H9 (cell line): ENCODE measurements at places on chromosomes 5 and 9.

- H3K27me3 ChIP-seq = no peaks in the 10 kb centered on the region
- no peak overlapping the region for H3K27ac ChIP-seq
- no peak for DNase-seq
- H3K4me3 ChIP-seq = no peak overlapping the region
- H3K36me3 ChIP-seq = peaks cover 6% of the 10 kb centered on the region; the same call in 1 of the 2 replicates
These were observed 5.4 kb downstream of the SNX2 start for GRCh38 chr5:122780296-122780695.

DNA sequence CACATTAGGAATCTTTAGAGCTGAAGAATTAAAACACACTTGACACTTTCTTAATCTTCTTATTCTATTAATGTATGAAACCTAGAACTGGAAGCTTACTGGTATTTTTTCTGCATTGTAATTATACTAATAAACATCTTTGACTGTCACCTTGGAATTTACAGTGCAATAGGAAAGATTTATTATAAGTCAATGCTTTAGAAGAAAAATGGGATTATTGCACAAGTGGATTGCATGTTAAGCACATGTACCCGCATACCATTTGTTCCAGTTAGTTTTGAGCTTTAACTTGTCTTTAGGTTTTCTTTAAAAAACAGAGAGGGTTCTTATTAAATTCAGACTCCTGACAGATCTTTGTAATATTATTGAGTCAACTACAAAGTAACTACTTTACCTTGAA lies 278.5 kb downstream of the CCDC171 start:
- H3K27ac ChIP-seq = no peak overlapping the region
- no peak for DNase-seq
- H3K36me3 ChIP-seq = no peaks in the 10 kb centered on the region
- no peak overlapping the region for H3K4me3 ChIP-seq
- no peaks in the 10 kb centered on the region for H3K4me1 ChIP-seq

DNA sequence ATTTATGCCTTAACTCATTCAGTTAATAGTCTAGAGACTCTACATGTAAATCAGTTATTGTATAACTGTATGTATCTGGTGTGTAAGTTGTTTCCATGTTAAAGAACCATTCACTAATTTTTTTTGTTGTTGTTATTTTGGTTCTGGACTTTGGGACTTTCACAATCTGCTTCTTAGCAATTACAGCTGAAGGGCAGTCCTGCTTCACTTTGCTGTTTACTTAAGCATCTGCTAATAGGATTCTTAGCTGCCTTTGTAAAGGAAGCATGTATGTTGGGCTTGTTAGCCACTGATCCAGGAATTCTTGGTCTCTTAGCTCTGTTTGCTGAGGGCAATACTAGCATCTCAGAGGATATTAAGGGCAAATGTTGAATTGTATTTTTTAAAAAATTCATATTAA lies 97.0 kb downstream of the FOCAD start:
- H3K4me3 ChIP-seq = no peak overlapping the region
- DNase-seq = no peak
- peaks cover 4% of the 10 kb centered on the region; the same call in 1 of the 2 replicates for H3K4me1 ChIP-seq
- no peaks in the 10 kb centered on the region for H3K27me3 ChIP-seq

GRCh38 chr9:131096269-131097125 lies at the start of gene AIF1L:
AIF1L (plus strand) TSS chr9:131096531; CDS start chr9:131096630, 99 bp downstream.
- DNase-seq = peak; percentile 94
- peak within 1 kb of the TSS; percentile 82 for H3K4me3 ChIP-seq
- H3K4me1 ChIP-seq = peaks cover 14% of the 10 kb centered on the region; the same call in 1 of the 2 replicates
- no peak within 1 kb of the TSS for H3K27ac ChIP-seq
- H3K36me3 ChIP-seq = peaks cover 9% of the 10 kb centered on the region; the same call in 2 of the 3 replicates

DNA sequence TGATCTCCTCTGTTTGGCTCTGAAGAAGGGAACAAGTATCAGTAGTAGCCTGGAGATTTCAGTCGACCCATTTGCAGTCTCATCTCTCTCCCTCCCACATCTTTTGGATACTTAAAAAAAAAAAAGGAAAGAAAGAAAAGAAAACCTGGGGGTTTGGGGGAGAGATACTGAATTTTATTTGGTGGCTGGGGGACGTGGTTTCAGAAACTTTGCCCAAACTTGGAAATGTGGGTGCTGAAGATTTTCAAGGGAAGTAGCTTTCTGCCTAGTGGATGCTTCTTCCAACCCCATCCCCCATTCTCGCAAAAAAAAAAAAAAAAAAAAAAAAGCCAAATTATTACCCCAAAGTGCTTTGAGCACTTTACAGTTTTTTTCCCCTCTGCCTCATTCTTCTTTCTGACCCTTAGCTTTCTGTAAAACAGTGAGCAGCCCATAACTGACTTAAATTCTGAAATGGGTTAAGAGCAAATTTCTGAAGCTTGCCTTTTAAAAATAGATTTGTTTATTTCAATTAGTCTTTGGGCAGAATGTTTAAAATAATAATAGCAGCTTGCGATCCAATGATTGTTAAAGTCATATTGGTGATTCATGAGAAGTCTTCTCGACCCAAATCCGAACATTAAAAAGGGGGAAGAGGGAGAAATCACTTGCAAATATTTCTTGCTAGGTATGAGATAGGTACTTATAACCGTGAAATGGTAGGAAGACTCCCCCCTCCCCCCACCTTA lies 894 bp downstream of the FST start:
- peaks cover 5% of the 10 kb centered on the region; the same call in 1 of the 2 replicates for H3K4me1 ChIP-seq
- H3K27me3 ChIP-seq = no peaks in the 10 kb centered on the region
- no peak for DNase-seq
- peaks cover 19% of the 10 kb centered on the region; the same call in 2 of the 3 replicates for H3K36me3 ChIP-seq

GRCh38 chr5:175821790-175822211 lies 49.6 kb upstream of the CPLX2 start:
- H3K36me3 ChIP-seq = no peaks in the 10 kb centered on the region; the same call in 1 of the 3 replicates
- no peaks in the 10 kb centered on the region for H3K27me3 ChIP-seq
- H3K4me3 ChIP-seq = no peak overlapping the region

- no peak overlapping the region for H3K27ac ChIP-seq
- H3K36me3 ChIP-seq = no peaks in the 10 kb centered on the region
- no peaks in the 10 kb centered on the region for H3K27me3 ChIP-seq
- H3K4me3 ChIP-seq = no peak overlapping the region
- H3K4me1 ChIP-seq = no peaks in the 10 kb centered on the region
These were observed 161.9 kb upstream of the HMHB1 start for GRCh38 chr5:143649937-143650621.

DNA sequence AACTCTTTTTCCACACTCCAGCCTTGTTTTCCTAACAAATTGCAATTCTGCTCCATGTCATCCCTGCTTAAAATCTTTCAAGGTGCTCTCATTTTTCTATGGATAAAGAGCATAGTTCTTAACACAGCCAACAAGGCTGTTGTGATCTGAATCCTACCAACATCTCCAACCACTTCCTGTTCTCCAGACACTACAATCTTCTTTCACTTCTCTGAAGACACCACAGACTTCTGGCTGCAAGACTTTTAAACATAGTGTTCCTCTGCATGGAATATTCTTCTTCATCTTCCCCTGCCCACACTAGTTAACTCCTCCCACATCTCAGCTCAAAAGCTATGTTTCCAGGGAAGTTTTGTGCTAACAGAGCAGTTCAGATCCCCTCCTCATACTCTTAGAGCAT lies 404.8 kb downstream of the MAN2A1 start:
- no peak for DNase-seq
- H3K27ac ChIP-seq = no peak overlapping the region
- H3K4me3 ChIP-seq = no peak overlapping the region

DNA sequence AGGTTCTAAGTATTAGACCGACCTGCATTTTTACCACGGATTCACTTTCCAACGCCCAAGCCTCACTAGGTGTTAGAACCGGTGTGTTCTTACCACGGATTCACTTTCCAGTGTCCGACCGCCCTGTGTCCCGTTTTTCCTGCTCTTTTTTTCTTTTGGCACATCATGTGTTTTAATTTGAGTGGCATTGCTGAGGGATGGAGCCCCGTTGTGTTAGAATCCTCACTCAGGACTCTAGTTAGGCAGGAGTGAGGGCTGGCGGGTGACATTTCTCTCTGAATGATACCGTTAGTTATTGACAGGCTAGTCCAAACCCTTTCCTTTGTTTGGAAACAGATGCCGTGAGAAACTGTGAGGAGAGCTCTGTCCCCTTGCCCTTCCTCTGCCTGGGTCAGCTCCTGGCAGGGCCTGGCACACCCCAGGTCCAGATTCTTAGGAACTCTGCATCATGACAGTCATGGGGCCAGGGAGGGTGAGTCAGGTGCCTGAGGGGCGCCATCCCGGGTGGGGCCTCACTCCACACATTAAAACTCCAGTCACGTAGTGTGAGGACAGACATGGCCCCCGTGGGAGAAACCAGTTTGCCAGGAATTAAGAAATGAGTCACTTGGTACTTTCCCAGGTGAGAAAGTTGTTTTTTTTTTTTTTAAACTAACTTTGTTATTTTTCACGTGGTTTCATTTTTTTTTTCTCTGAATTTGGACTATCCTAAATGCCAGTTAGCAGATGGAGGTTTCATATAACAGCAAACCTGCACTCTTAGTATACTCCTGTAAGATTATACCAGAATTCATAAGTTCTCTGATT lies 15.8 kb downstream of the EXOC3 start:
- H3K36me3 ChIP-seq = peaks cover 67% of the 10 kb centered on the region
- H3K27ac ChIP-seq = no peak overlapping the region
- H3K27me3 ChIP-seq = no peaks in the 10 kb centered on the region
- peak; percentile 6 for DNase-seq
- H3K4me1 ChIP-seq = no peaks in the 10 kb centered on the region; the same call in 1 of the 2 replicates
- H3K4me3 ChIP-seq = no peak overlapping the region

DNA sequence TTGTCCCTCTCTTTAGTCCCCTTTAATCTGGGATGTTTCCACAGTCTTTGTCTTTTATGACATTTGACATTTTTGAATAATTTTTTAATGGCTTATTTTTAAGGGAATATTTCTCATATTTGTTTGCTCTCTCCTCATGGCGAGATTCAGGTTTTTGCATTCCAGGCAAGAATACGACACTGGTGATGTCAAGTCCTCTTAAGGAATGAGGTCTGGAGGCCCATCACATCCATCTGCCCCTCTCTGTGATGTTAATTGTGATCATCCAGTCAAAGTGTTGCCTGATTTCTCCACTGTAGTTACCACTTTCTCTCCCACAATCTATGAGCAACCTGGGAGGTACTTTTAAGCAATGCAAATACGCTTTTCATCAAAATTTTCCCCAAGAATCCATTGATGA lies 193.2 kb downstream of the MAST4 start:
- H3K4me3 ChIP-seq = no peak overlapping the region

DNA sequence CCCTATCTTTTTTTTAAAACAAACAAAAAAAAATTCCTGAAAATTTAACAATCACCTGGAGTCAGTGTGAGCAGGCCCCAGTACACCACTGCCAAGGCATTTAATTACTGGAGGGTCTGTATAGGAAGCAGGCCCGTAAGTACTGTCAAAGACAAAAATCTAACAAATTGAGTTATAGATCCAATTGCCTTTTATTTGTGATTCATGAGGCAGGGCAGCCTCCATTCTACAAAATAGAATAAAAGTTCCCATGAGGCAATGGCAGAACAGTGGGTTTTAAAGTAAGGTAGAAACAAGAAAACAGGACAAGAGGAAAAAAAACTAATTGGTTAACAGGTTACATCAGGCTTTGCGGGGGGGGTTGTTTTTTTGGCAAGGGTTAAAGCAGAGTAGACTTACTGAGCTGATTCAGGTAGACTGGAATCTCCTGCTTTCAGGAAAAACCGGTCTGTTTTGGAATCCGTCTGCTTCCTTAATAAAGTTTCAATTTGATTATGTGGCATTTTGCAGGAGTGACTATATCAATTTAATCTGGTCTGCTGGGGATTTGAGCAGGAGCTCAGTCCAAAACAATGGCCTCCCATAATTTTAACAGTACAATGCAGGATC lies 48.9 kb downstream of the AUH start:
- peaks cover 11% of the 10 kb centered on the region for H3K36me3 ChIP-seq
- H3K27ac ChIP-seq = no peak overlapping the region

- DNase-seq = no peak
- H3K27ac ChIP-seq = no peak overlapping the region
- no peaks in the 10 kb centered on the region for H3K36me3 ChIP-seq
- H3K4me3 ChIP-seq = no peak overlapping the region
These were observed 82.0 kb downstream of the UGCG start for GRCh38 chr9:111978616-111979015.

GRCh38 chr5:1324301-1324700 lies 20.6 kb downstream of the CLPTM1L start:
- no peaks in the 10 kb centered on the region for H3K4me1 ChIP-seq
- no peak overlapping the region for H3K27ac ChIP-seq
- no peaks in the 10 kb centered on the region for H3K27me3 ChIP-seq
- peak; percentile 10 for DNase-seq
- H3K4me3 ChIP-seq = no peak overlapping the region

DNA sequence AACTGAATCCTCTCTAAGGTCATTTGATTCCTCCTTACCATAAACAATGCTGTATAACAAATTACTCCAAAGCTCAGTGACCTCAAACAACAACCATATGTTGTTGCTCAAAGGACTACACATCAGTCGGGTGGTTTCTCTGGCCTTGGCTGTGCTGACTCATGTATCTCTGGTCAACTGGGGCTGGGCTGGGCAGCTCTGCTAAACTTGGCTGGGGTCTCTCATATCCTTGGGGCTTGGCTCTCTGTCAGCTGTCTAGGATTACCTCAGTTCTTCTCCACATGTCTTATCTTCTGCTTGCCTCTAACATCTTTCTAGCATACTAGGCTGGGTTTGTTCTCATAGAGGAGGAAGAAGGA lies 86.4 kb downstream of the GALNT10 start:
- no peaks in the 10 kb centered on the region for H3K27me3 ChIP-seq
- no peak for DNase-seq
- H3K4me3 ChIP-seq = no peak overlapping the region
- no peak overlapping the region for H3K27ac ChIP-seq
- no peaks in the 10 kb centered on the region for H3K4me1 ChIP-seq
- no peaks in the 10 kb centered on the region for H3K36me3 ChIP-seq

DNA sequence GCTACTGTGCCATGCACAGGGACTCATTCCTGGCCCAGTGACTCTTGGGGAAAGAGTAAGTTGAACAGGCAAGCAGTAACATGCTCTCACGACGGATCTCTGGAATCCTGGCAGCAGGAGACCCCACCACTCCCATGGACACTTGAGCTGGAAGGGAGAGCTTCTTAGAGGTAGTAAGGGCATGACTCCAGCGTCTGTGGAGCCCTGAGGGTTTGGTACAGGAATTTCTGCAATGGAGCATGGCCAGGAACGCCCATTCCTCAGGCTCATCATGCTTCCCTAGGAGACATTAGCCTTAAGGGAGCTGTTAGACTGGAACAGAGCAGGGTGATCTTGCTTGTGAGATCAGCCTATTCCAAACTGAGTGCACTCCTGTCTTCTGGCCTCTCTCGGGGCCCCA lies 212.9 kb downstream of the MAT2B start:
- no peaks in the 10 kb centered on the region for H3K36me3 ChIP-seq
- no peak overlapping the region for H3K27ac ChIP-seq
- H3K27me3 ChIP-seq = no peaks in the 10 kb centered on the region
- DNase-seq = no peak
- H3K4me1 ChIP-seq = no peaks in the 10 kb centered on the region

DNA sequence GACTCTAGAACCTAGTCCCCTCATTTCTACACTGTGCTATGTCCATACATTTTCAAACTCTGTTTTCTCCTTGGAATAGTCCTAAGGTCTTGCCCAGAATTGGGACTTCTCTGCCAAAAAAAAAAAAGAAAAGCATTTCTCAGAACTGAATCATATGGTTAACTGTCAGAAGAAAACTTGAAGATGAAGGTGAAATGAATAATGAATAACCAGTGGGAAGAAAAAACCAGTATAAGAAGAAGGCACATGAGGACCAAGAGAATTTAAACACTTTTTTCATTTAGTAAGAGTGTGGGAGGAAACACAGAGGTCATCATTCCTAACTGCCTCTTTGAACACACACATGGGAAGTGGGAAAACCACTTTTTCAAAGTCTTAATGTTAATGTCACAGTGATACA lies 197.7 kb downstream of the PRELID2 start:
- no peak overlapping the region for H3K4me3 ChIP-seq
- H3K4me1 ChIP-seq = no peaks in the 10 kb centered on the region
- DNase-seq = no peak
- no peaks in the 10 kb centered on the region for H3K36me3 ChIP-seq
